Fibroblast of the aortic adventitia (primary cell): ENCODE measurements at places on chromosomes 3 and 15.
A peak's percentile ranks its signal among the peaks of the same experiment; 100 is the strongest.

DNA sequence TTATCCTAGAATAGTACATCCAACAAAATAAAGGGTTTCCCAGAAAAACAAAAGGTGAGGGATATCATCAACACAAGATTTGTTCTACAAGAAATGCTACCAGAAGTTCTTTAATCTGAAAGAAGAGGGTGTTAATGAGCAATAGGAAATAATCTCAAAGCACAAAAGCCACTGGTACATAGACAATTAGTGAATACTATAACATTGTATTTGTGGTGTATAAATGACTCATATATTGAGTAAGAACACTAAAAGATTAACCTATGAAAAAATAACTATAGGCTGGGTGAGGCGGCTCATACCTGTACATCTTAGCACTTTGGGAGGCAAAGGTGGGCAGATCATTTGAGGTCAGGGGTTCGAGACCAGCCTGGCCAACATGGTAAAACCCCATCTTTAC, 210.2 kb upstream of the SLITRK3 start:
- no peak for DNase-seq

- no peak for DNase-seq
Observed at GRCh38 chr3:120684896-120685295, 2.9 kb upstream of the HGD start.

DNA sequence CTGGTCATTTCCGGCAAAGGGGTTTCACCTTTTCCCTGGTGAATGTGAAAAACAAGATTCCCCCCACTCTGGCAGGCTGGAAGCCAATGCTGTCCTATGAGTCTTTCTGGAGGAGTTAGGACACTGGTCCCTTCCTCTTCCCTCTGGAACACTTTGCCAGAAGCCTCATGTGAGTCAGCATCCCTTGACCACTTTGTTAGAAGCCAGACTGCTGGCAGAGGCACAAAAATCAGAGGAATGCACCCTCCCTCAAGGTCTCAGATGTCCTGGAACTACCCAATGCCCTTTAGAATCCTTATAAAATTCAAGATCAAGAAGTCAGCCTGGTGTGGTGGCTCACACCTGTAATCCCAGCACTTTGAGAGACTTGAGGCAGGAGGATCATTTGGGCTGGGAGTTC, 26.6 kb downstream of the ITGB5 start:
- peak; percentile 97 for DNase-seq

DNA sequence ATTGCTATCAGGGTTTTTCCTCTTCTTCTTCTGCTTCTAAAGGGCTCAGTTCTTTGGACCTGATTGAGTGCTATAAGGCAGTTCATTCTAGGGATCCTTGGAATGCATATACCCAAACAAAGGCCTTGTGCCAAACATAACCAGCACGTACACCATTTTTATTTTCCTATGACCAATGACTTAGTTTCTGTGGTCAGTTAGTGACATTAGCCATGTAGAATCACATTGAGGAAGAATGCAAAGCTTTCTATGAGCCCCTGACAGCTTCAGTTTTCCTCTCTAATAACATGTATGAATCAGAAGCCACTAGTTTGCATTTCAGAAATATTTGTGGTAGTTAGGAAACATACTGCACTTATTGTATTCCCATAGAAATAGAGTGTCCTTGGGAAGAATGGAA, 240.0 kb downstream of the THRB start:
- peak; percentile 79 for DNase-seq

GRCh38 chr3:141123677-141124410, 72.7 kb downstream of the SPSB4 start:
- no peak for DNase-seq
